GM12878 (cell line): ENCODE measurements at places on chromosomes 12 and 14. TPM values are rescaled to one million over a fixed set of nuclear protein-coding genes. Genes with fewer than 3 reads are reported as not detected.

DNA sequence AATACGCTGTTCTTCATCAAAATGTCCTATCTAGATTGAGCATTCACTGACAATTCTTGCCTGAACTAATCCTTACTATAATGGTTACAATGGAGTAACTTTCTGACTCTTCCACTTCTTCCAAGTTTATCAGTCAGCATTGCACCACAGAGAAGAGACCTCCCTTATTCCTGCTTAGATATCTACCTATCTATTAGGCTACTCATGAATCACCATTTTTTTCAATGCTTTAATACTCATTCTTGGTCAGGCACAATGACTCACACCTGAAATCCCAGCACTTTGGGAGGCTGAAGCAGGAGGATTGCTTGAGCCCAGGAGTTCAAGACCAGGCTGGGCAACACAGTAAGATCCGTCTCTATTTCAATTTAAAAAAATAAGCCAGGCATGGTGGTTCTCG, 39.3 kb downstream of the RPS6KA5 start:
- DNase-seq = no peak

GRCh38 chr12:13278249-13278787, 81.8 kb downstream of the EMP1 start:
- no peak for DNase-seq

DNA sequence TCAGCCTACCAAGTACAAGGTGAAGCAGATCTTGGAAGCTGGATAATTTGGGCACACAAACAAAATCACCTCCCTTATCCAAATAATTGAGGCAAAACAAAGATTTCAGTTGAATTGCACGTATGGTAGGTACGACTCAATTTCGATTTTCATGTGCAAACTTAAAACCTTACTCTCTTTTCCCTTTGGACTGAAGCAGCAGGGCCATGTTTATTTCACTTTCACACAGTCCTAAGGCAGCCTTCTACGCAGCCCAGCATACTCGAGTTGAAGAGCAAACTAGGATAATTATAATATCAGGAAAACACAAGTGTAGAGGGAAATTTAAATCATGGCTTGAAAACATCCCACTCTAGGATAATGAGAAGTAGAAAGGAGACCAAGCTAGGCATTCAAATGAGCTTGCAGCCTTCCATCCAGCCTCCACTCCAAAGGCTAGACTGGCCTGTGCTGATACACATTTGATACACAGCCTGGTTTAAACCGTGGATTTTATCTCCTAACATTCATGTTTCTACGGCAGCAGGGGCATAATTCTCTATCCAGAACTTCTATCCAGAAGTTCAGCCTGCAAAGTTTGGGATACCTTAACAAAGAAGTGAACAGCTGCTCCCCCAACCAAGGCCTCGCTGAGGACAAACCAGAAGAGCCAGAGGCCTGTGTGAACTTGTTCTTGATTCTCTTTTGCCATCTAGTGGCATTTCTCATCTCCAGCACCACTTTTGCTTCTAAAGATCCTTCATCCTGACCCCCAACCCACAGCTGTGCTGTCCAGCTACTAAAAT, 2.4 kb upstream of the RNASE7 start:
- no peak for DNase-seq

DNA sequence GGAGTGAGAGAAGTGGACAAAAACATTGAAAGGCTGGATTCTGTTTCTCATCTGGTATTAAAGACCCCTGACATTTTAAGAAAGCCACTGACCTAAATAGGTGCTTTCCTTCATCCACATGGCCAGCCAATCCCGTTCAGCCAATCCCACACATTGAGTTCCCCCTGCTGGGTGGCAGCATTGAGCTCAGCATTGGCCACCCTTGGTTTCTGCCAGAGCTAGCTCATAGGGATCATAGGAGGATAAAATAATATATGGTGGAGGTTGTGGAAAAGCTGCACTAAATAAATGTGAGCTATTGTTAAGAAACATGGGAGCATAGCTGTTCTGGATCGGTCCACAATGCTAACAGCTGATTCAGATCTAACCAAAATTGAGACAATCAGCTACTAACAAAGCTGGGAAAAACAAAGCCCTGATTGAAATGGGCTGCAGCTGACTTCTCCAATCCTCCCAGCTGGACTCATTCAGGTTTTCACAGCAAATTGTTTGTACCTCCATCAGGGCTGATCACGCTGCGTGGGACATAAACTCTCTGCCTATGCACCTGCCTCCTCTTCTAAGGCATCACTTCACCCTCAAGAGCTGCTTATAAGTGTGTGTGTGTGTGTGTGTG, 256.5 kb downstream of the EMP1 start:
- DNase-seq = no peak

DNA sequence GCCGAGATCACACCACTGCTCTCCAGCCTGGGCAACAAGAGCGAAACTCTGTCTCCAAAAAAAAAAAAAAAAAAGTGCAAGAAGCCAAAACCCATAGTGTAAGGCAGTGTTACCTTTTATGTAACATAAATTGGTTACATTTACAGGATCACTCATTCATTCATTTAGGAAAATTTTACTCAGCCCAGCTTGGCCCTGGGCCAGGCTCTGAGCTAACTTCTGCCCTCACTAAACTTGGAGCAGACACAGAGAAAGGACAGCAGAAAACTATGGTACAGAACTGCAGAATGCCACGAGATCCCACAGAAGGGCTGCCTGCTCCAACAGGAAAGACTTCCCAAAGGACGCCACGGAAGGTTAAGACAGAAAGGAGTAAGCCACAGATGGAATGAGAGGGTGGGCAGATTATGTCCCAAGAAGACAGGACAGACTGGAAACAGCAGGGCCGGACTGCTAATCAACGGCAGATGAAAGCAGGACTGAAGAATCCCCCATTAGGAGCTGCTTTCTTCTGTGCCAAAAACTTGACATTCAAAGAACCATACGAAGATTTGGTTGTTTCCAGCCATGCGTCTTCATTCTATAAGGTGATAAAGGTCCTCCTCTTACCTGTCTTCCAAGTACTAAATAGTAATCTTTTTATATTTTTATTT, 18.9 kb downstream of the PPP1R13B start:
- DNase-seq = no peak

DNA sequence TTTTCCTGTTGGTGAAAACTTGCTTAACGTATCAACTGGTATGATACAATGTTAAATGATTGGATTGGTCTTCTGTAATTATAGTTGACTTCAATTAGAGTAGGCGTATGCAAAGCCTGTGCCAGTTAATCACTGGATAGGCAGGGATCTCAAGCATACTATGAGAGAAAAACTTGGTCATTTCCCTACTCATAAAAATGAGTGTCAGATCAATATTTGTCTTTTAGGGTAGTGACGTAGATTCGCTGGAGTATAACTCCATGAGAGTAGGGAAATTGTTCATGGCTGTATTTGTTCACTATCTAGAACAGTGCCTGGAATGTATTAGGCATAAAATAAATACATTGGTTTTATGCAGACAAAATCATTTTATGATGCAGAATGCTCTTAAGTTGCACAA, 28.6 kb downstream of the NAA30 start:
- DNase-seq = no peak

GRCh38 chr14:31543969-31544799, 17.0 kb upstream of the NUBPL start:
- no peak for DNase-seq

- no peak for DNase-seq
Measured at GRCh38 chr14:24327303-24327702, 7.6 kb downstream of the ADCY4 start.

- DNase-seq = no peak
Measured at GRCh38 chr14:68971411-68972035, 7.6 kb downstream of the ACTN1 start.

DNA sequence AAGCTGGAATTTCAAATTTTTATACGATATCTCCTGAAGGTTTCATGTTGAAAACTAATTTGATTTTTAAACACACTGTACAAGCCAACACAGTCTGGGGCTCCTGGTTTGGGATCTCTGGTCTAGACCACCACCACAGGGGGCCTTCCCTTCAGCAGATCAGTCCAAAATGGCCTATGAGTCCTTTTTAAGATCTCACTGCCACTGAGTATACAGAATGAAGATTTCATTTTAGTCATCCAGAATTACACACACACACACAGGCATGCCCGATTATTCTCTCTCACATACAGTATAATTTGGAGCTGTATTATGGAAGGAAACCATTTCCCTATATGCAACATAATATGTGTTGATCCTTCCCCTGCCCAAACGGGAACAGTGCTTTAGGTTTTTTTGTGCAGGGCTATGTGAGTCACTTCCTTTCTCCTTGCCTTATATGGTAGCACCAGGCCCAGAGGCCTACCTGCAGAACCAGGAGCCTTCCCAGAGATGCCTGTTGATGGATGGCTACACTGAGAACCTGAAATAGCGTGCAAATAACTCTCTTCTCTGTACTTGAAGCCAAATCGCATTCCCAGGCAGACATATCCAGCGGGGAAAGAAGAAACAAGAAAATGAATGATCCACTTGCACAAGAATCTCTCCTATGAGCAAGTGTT, 28.1 kb upstream of the WNK1 start:
- DNase-seq = no peak

GRCh38 chr14:69093631-69094421, 59.1 kb downstream of the DCAF5 start:
- no peak for DNase-seq

DNA sequence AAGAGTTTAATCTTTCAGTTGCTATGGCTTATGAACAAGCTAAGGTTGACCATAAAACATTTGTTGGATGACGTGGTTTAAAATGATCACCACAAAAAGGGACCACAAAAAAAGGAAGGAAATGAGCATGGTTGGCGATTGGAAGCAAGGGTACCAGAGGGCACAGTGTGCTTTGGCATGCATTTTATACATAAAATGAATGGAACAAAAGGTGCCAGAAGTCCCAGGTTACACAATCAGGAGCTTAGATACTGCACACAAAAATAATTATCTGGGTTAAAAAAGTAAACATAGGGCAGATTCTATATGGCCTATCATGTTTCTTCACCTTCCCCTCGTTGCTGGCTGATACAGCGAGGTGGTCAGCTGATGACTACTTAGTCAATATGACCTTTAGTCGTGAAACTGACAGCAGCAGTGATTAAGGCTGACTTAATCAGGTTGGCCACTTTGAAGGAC, 50.7 kb downstream of the ZC3H14 start:
- DNase-seq = no peak

NANOG gene
- 0.29 and 0.51 TPM in 2 replicates for total RNA-seq

B4GALNT3 gene
- 3.1 and 3.8 TPM in 2 replicates for total RNA-seq

PLA2G1B gene
- total RNA-seq = 2.5 TPM in 1 of 2 replicates, not detected in the other

DBX2 gene
- not detected in 2 replicates for total RNA-seq

OVCH1 gene
- total RNA-seq = not detected in 2 replicates

BICDL1 gene
- 8.8 and 10.0 TPM in 2 replicates for total RNA-seq
